Activated CD4-positive, alpha-beta T cell treated with anti-CD3 and anti-CD28 coated beads for 36 hours (primary cell): ENCODE measurements at places on chromosomes 16 and 17.

GRCh38 chr16:70679671-70680494, 6.0 kb downstream of the MTSS2 start:
- DNase-seq: peak; percentile 47

DNA sequence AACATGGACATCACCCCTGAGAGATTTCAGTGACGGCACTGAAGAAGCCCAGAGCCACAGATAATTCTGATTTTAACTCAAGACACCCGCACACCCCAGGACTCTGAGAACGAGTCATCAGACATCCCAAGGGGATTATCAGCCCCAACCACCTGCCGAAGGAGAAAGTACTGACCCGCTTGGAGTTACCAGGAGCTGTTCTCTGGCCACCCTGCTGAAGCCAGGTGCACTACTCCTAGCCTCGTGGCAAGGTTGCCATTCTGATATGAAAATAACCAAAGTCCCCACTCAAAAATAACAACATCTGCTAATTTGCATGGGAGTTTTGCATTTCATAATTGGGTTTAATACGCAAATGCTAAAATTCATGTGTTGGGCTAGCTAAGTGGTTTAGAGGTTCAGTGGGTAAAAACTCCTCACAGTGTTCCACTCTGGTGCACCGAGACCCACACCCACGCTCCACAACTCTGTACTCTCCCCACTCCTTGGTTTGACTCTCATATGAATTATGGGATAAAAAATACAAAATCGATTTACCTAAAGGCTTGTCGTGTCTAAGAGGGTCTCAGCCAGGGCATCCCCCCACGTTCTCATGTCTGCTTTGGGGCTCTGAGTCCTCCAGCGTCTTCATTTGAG, 143.0 kb upstream of the NOL11 start:
- no peak for DNase-seq

DNA sequence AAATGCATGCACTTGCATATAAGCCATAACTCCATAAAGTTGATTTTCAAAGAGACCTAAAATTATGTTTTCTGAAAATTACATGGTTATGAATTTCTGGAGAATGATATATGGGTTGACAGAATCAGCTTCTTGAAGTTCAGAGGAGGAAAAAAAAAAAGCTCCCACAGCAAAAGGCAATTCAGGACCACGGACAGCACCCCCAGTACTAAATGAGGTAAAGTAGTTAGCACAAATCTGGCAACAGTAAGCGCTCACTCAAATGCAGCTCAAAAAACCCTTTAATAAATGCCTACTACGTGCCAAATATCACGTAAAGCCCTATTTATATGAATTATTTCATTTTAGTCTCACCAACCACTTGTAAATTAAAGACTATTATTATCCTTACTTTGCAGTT, 135.2 kb downstream of the SHISA9 start:
- DNase-seq: peak; percentile 57

DNA sequence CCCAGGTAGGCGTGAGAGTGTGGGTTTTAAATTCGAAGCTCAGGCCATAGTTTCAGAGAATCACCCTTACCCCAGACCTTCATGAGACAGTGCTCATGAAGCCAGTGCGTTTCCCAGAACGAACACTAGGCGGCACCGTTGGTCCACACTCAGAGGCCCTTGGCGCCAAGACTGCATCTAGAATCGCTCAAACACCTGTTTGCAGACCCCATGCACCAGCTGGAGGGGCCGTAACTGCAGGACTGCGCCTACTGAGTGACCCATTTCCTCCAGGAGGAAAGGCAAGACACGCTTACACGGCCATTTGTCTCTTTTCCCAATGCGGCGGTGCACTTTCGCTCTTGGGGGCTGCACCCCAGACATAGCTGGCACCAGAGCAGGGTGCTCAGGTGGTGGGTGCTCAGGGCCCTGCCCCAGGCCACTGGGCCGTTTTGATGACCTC, 34.0 kb downstream of the ADGRG5 start:
- DNase-seq: peak; percentile 91

GRCh38 chr17:66636111-66636510, 198.8 kb upstream of the CACNG5 start:
- DNase-seq: peak; percentile 33

- no peak for DNase-seq
Measured at GRCh38 chr16:29316761-29317183, 89.7 kb downstream of the NPIPB11 start.

DNA sequence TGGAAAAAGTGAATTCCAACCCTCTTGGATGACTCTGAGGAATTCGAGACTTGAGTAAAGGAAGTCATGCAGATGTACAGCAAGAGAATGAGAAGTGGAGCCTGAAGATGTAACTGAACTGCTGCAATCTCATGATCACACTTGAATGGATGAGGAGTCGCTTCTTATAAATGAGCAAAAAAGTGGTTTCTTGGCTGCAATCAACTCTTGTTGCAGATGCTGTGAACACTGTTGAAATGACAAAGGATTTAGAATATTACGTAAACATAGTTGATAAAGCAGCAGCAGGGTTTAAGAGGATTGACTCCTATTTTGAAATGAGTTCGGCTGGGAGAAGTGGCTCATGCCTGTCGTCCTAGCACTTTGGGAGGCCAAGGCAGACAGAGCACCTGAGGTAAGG, 25.5 kb downstream of the ASPA start:
- DNase-seq: no peak
